Activated T-cell treated with anti-CD3 and anti-CD28 coated beads for 24 hours (primary cell): ENCODE measurements at places on chromosomes 5 and 9.

- no peak for DNase-seq
These were observed 235.7 kb downstream of the ICE1 start for GRCh38 chr5:5658226-5658625.

GRCh38 chr5:161265006-161265405, 281.5 kb downstream of the GABRB2 start:
- no peak for DNase-seq

- DNase-seq: no peak
These were observed 64.0 kb downstream of the SECISBP2 start for GRCh38 chr9:89382026-89382986.

GRCh38 chr9:111984086-111984802, 87.6 kb downstream of the UGCG start:
- DNase-seq: no peak

GRCh38 chr9:94875300-94876020, 149.0 kb downstream of the AOPEP start:
- no peak for DNase-seq

DNA sequence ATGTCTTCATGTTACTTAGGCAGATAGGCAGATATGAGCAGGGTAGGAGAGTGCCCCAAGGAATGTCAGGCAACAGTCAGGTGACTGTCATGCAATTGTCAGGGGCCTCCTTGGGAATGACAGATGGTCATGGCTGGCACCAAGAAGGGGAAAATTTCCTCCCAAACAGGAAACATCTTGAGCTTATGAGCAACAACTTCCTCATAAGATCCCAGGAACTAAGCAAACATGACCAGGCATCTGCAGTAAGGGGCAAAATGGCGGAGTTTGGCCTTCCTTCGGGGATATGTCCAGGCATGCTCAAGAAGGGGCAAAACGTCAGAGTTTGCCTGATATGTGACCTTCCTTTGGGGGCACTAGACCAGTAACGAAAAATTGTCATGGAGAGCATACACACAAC, 591.8 kb downstream of the PDE4D start:
- DNase-seq: no peak
